Activated CD8-positive, alpha-beta T cell treated with anti-CD3 and anti-CD28 coated beads for 36 hours (primary cell): ENCODE measurements at places on chromosomes 1 and 21. TPM values are rescaled to one million over a fixed set of nuclear protein-coding genes. Genes with fewer than 3 reads are reported as not detected.

DNA sequence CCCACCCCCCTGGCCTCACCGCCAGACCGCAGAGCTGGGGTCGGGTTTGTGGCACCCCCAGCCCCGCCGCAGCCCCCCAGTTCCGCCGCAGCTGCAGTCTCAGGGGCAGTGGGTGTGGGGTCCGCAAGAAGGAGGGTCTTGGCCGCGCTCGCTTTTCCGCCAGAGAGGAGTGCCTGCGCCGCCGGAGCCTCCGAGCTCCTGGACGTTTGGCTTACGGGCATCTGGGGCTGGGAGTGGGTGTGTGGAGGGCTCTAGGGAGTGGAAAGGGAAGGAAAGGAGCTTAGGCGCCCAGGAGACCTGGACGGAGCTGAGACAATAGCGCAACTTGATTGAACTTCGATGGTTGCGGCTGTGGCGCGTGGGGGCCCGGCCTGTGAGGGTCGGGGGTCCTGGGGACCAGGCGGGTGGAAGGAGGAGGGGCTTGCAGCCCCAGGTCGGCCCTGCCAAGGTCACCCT is 88.8 kb upstream of the IPO9 start:
- H3K4me3 ChIP-seq, result peak overlapping the region; percentile 76
- DNase-seq, result no peak
- H3K36me3 ChIP-seq, result no peaks in the 10 kb centered on the region

Gene BCL2L15
- total RNA-seq, result 0.40 TPM

DNA sequence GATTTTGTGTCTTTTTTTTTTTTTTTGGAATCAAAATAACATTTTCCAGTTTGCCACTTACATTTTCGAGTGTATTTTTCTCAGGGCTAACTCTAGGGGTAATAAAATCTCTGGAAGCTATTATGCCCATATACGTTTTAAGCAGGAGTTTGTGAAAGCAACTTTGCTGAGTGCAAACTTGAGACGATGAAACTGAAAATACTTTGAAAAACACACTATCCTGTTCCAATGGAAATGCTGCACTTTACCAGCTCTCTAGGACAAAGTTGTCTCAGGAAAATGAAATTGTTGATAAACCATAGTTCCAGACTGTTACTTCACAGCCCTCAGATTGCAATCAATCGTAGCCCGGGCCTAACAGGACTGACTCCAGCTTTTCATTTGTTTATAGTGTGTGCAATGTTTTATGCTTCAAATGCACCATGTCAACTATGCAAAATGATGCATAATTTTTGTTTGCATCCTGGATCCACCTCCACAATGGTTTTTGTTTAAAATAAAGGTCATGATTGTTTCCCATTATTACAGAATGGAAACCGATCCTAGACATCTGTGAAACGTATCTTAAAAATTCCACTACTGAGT is 220.6 kb upstream of the PKN2 start:
- peaks cover 23% of the 10 kb centered on the region for H3K27me3 ChIP-seq
- H3K4me3 ChIP-seq, result no peak overlapping the region
- H3K36me3 ChIP-seq, result no peaks in the 10 kb centered on the region
- no peak overlapping the region for H3K27ac ChIP-seq
- no peaks in the 10 kb centered on the region for H3K4me1 ChIP-seq

GRCh38 chr1:224259986-224260385 is 70.0 kb downstream of the NVL start:
- peaks cover 12% of the 10 kb centered on the region for H3K36me3 ChIP-seq
- no peak overlapping the region for H3K4me3 ChIP-seq
- H3K27me3 ChIP-seq, result no peaks in the 10 kb centered on the region
- DNase-seq, result no peak
- peaks cover 8% of the 10 kb centered on the region for H3K4me1 ChIP-seq
- no peak overlapping the region for H3K27ac ChIP-seq

GRCh38 chr1:234699795-234700665 is 90.1 kb upstream of the IRF2BP2 start:
- no peak overlapping the region for H3K27ac ChIP-seq
- H3K27me3 ChIP-seq, result peaks cover 2% of the 10 kb centered on the region
- H3K4me3 ChIP-seq, result no peak overlapping the region
- H3K36me3 ChIP-seq, result no peaks in the 10 kb centered on the region
- peaks cover 10% of the 10 kb centered on the region for H3K4me1 ChIP-seq
- peak; percentile 41 for DNase-seq
